GM18507 (cell line): ENCODE measurements at places on chromosomes 7 and 10.

GRCh38 chr10:86218160-86218559 lies 148.4 kb downstream of the GRID1 start:
- DNase-seq = no peak

- no peak for DNase-seq
These were observed 15.0 kb upstream of the GFRA1 start for GRCh38 chr10:116287906-116288501.

DNA sequence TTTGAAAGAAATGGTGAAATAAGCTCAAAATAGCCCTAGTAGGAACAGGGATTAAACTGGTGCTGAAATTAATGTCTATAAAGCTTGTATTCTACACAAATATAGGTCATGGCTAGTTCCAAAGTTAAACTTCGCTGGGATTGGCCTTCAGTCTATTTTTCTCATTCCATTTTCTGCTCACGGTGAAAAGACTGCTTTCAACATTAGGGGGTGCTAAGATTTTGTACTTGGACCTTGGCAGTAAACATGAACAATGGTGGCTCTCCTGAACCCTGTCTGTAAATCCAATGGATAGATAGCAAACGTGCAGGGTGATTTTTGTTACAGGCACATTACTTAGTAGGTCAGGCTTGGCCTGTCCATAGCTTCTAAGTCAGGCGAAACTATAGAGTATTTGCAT lies 36.0 kb upstream of the RSU1 start:
- DNase-seq = no peak

DNA sequence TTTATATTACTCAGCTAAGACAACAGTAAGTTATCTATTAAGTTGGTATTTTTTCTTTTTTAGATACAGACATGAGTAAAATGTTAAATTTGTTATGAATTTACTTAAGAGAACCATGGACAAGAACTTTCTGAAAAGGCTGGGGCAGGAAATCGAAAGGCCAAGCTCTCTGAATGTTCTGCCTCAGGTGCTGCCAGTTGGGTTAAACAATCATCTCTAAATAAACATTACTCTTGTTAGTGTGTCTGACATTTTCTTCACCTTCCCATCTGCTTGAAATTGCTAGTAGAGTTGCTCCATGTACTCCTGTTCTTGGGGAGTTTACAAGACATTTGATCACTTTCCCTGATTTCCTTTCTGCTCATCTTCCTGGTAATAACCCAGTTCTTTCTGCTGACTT lies 87.5 kb downstream of the ANKRD7 start:
- DNase-seq = no peak

- DNase-seq = no peak
These were observed 154.3 kb downstream of the ELAPOR2 start for GRCh38 chr7:86904949-86905834.

DNA sequence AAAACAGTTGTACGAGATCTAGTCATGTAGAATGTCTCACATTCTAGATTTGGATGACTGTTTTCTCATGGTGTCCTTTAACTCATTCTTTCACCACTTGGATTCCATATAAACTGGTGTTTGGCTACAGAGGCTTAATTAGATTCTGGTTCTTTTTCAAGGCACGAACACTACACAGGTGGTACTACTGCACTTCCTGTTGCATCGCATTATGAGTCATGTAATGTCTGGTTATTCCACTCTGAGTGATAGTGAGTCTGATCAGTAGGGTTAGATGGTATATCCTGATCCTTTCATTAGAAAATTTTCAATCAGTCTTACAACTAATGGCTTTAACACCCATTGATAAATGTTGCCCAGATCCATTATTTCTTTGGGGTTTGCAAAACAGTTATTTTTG lies 11.2 kb upstream of the AKAP9 start:
- DNase-seq = no peak

DNA sequence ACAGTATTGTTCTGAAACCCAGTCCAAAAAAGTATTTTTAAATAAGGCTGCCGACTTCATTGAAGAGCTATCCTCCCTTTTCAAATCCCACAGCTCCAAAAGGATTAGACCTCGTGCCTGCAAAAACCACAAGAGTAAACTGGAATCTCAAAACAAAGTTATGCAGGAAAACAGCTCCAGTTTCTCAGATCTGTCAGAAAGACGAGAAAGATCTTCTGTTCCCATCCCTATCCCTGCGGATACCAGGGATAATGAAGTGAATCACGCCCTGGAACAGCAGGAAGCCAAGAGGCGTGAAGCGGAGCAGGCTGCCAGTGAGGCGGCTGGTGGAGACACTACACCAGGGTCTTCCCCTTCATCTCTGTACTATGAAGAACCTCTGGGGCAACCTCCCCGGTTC lies 12.6 kb downstream of the MYPN start:
- no peak for DNase-seq

GRCh38 chr10:101310529-101311184 lies 43.3 kb upstream of the BTRC start:
- DNase-seq = no peak

- DNase-seq = no peak
These were observed 236.5 kb downstream of the SKAP2 start for GRCh38 chr7:26627891-26628341.

GRCh38 chr10:44164251-44164956 lies 220.5 kb downstream of the CXCL12 start:
- DNase-seq = no peak

DNA sequence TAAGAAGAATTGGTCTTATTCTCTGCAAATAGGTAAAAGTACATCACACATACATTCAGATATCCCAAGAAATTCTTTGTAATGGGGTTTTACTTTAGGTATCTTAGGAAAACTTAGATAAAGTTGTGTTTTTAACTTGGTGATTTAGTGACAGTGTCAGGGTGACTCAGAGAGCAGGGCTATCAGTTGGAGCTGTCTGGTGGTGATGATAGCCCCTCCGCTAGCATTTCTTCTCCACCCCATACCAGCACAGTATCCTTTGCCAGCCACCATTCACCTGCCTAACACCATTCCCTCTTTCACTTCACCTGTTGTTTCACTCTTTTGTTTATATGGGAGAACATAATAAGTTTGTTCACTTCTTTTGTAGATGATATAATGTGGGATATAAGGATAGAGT lies 30.4 kb downstream of the VPS50 start:
- DNase-seq = no peak

GRCh38 chr7:159137906-159138305 lies 6.8 kb downstream of the VIPR2 start:
- DNase-seq = no peak

DNA sequence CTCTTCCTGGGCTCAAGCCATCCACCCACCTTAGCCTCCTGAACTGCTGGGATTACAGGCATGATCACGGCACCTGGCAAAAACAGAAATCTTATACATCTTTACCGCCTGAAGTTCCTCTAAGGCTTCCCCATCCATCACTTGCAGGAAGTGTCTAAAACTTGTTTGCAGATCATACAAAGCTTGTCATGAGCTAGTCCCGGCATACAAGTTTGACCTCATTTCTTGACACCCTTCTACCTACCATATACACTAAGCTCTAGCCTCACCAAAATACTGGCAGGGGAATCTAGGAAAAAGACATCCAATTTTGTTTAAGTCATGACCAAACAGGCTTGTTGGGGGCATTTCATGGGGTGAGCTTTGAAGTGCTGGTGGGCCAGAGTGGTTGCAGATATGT lies 14.5 kb downstream of the DNMBP start:
- DNase-seq = no peak

DNA sequence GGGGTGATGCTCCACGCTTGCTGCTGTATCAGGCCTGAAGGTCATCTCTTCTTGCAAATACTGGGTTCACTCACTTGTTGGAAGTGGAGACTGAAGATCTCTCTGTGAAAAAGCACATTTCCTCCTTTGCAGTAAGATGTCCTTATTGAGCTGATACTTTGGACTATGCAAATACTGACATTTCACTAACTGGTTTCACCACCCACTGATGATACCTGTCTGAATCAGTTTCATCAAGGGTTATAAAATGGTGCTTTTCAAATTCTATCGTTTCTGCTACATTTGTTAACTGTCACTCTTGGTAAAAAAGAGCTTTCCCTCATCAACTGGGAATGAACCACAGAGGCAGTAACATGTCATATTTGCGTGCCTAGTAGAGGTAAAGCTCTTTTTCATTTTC lies 35.5 kb downstream of the RAB19 start:
- no peak for DNase-seq

- DNase-seq = no peak
These were observed 72.6 kb downstream of the FOXL3 start for GRCh38 chr7:362402-363096.

- DNase-seq = no peak
These were observed 23.8 kb upstream of the AHR start for GRCh38 chr7:17274551-17275245.

DNA sequence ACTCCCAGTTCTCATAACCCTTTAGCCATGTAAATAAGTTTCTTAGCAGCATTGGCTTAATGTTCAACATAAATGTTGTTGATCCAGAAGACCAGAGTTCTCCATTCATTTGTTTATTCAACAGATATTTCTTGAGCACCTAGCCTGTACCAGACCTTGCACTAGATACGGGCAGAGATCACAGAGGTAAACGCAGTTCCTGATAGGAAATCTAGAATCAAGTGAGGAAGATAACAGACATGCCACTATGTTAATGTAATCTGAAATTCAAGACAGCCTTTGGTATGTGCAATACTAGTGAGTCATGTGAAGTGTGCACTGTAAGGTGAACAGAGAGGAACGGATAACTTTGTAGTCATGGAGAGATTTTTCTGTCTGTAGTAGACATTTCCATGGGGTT lies 3.0 kb downstream of the BUB3 start:
- DNase-seq = no peak

GRCh38 chr7:105782391-105783042 lies 93.9 kb downstream of the ATXN7L1 start:
- no peak for DNase-seq

GRCh38 chr7:7970531-7971307 lies 2.1 kb downstream of the GLCCI1 start:
- DNase-seq = no peak
